Inflammatory macrophage treated with lipopolysaccharide for 1 hour (primary cell): ENCODE measurements at places on chromosomes 6 and 20.

DNA sequence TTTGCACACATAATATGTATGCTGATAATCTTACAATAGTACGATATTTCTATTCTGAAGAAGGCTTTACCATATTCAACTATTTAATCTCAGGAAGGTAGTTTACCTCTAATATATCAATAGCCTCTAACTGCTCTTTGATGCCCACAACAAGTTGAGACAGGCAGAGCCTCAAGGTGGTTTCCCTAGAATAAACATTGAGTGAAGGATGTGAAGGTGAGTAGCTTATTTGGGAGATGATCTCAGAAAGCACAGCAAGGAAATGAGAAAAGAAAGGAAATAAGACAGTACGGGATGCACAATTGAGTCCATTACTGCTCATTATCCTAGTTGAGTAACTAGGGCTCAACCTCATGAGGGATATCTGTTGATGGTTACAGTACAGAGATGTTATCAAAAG, 638.4 kb downstream of the MAFB start:
- no peak for DNase-seq

- DNase-seq: no peak
These were observed 21.7 kb downstream of the SEC63 start for GRCh38 chr6:107936162-107936909.

DNA sequence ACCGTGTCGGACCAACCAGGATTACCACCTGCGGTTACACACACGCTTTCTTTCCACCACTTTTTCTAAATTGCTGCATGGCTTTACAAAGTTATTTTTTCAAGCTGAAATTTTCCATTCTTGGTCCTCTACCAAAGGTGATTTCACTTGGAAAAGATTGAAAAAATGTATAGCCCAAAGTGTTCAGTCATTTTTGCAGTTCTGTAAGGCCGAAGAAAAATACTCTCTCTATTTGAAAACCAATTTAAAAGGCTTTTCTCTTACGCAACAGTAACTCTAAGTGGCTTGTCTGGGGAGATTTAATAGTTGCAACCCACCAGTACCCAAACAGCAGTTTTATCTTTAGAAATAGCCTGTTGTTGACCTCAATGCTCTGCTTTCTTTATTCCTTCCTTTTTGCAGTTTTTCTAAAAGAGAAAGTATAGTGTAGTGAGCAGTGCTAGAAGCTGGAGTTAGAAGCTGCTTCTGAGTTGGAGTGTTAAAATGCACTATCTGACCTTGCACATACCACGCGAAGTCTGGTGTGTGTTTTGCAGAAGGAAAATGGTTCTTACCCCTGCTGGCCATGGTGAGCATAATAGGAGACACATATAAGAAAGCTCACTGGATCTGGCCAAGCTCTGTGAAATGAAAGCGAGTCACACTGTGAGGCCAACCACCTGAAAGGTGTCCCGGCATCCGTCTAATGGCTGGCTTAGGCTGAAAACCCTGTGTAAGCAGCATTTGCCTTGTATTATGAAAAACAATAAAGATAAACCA, 271.6 kb upstream of the PRND start:
- DNase-seq: peak; percentile 9

- no peak for DNase-seq
These were observed 59.0 kb downstream of the RIN2 start for GRCh38 chr20:19817017-19817416.

DNA sequence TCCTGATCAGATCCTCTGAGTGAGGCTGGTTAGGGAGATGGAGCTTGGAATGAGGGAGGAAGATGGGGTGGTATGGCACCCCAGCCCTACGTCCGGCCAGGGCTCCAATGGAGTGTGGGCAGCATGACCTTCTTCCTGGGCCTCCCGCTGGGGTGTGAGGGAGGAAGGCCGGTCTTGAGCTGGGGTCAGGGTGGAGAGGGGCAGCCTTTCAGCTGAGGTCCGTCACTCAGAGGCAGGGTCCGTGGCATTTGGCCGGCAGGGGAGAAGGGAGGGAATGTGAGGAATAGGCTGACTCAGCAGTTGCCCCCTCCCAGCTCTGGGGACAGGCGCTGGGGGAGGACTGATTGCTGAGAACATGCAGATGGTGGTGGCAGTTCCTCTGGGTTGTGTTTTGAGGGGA, 25.5 kb upstream of the VEGFA start:
- DNase-seq: no peak

DNA sequence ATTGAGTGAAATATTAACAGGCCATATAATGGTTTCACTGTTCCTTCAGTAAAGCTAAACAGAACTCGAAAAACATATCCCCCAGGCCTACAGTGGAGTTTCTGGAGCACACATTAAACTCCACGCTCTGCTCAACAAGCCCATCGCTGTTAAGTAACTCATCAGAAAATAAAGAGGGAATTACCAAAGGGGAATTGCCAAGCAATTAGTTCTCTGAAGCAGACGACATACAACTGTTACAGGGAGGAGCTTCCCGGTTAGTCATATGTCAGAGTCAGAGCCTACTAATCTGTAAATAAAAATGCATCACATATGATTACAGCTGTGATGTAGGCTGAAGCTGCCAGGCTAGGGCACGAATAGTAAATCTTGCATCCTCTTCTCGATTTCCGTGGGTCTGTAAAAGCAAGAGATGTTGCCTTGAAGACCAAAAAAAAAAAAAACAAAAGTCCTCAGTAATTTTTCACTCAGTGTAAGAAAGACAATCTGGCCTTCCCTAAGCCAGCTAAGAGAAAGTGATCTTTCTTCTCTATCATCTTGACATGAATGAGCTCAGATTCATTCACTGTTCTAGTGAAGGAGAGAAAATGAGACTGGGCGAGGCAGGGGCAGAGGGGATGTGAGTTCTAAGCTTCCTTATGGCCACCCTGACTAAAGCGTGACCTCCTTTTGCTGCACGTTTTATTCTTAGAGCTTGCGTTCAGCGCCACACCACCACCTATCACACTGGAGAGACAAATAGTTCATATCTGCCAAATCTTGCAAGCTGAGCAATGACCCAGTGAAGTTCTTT, 13.8 kb downstream of the ATXN1 start:
- peak; percentile 92 for DNase-seq

- no peak for DNase-seq
These were observed 17.9 kb downstream of the HLA-G start for GRCh38 chr6:29845405-29846006.

GRCh38 chr6:149895833-149896271, 2.1 kb downstream of the RAET1E start:
- DNase-seq: no peak

- no peak for DNase-seq
These were observed 61.8 kb downstream of the LMBRD1 start for GRCh38 chr6:69735027-69735426.

DNA sequence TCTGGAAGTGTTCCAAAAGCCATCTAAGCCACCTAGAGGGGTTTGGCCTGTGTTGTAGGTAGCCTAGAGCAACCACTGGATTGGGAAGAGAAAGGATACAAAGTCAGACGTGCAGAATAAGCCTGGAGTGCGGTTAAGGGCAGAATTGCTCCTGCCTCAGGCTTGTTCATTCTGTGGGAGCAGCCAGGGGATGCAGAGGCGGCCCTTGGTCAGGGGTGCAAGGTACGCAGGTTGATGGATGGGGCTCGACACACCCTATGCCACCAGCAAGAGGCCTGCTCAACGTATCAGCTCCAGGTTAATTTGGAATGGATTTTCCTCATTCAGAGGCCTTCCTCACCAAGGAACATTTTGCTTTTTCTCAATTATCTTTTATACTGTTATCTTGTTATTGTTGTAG, 129.8 kb downstream of the SLC23A2 start:
- no peak for DNase-seq

GRCh38 chr6:70131528-70131927, 171.4 kb downstream of the COL9A1 start:
- DNase-seq: no peak

DNA sequence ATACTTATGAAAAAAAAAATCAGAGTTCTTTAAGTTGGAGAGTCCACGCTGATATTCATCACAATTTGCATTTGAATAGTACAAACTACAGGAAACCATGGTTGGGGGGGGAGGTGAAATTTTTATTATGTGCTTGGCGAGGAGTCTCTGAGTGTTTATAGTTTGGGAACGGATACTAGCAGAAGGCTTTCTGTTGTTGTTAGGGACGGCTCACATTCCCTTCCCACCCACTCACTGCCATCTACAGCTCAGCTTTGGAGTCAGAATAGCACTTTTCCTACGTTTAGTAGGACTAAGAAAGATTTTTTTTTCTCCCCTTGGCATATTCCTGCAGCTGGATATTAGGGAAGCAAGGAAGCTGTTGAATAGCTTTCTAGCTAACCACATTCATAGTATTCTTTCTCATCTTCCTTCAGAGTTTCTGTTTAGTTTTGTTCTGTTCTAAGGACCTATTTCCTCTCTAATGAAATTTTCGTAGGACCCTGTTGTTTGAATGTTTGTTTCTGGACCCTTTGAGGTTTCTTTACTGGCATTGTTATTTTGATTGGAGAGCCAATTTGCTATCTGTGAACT, 235.1 kb upstream of the ZNF217 start:
- peak; percentile 26 for DNase-seq

DNA sequence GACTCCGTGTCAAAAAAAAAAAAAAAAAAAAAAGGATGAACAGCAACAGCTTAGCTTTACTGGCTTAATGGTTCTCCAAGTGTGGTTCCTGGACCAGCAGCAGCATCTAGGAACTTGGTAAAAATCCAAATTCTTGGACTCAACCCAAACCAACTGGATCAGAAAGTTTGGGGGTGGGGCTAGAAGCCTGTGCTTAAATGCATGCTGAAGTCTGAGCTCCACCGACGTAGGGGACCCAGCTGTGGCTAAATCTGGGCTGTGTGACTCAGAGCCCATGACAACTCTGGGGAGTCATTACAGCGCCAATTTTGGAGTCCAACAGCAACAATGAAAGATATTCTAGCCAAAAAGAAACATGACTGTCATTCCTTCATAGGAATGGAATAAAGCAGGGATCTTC, 13.6 kb upstream of the CHD6 start:
- DNase-seq: no peak

DNA sequence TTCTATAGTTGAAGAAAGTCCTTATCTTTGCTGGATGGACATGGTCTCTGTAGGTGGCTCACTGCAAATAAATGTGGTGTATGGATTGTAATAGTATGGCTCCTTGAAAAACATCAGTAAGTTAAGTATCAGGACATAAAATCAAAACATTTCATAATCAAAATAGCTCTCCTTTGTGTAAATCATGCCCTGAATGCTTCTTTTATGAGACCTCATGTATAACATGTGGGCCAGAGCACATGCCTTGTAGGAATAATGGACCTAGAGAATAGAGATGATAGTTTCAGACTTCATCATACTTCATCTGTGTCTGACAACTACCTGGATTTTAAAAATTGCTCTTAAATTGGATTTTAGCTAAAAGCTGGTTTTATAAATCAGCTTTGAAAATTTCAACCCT, 159.9 kb downstream of the ASCC3 start:
- DNase-seq: no peak

DNA sequence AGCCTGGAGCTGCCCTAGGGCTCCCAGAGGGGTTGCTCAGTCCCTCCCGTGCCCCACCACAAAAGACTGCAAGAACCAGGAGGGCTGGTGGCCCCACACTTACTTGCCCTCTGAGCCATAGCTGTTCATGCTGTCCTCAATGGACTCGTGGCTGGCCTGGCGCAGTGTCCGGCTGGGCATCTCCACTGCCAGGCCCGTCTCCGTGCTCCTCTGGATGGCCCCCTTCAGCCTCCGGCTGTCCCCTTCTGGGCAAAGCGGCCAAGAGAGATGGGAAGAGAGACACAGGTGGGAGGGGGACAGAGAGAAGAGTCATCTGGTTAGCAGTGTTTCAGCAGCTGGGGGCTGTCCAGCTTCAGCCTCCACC, 25.5 kb downstream of the KCNK15 start:
- DNase-seq: no peak

GRCh38 chr20:59439243-59439642, 138.8 kb downstream of the EDN3 start:
- DNase-seq: no peak

- DNase-seq: no peak
These were observed 64.8 kb downstream of the GRIK2 start for GRCh38 chr6:101458336-101458735.

DNA sequence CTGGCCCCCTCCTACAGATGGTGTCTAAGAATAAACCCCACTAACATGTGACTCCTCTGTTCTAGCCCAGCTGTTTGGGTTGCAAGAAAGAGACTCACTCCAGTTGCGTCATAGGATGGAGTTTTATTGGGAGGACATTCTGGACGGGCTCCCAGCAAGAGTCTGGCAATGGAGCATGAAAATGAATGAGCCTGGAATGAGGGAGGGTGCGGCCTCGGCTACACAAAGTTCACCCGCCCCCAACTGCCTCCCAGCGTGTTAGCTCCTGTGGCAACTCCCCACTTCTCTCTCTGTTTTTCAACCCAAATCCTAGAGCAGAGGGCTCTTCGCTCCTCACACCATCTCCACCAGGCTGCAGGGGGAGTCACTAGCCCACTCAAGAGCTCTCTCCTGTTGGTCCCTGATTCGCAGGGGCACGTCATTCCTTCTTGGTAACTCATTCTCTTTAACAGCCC, 5.1 kb upstream of the ADAM33 start:
- no peak for DNase-seq

- peak; percentile 17 for DNase-seq
These were observed 17.8 kb upstream of the TCF21 start for GRCh38 chr6:133871131-133871530.

GRCh38 chr20:47334022-47334551, 22.4 kb downstream of the ZMYND8 start:
- DNase-seq: no peak

- no peak for DNase-seq
These were observed 17.6 kb downstream of the NTSR1 start for GRCh38 chr20:62726276-62726675.

- DNase-seq: no peak
These were observed 8.8 kb downstream of the FOXC1 start for GRCh38 chr6:1618311-1619097.

DNA sequence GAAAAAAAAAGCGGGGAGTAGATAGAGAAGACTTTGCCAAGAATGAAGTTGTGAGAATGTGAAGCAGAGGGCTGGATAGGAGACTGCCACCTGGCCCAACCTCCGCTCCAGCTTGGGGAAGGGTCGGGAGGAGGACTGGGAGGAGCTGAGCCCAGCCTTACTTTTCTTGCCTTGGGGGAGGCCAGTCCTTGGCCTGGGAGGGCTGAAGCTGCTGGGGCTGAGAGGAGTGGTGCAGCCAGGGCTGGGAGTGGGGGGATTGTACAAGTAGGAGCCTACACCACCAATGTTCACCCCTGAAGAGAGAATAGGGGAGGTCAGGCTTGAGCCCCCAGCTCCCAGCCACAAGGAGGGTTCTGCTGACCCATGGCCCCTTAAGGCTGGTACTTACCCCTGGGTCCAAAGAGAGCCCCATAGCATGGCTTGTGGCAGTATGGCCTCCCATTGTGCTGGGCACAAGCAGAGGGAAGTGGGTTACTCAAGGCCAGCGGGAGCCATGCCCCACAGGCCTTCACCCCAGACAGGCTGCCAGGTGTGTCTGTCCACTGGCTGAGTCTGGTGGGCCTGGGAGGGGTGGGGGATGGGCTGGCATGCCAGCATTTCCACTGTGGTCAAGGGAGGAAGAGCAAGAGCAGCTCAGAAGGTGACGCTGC, 1.1 kb downstream of the CRIP3 start:
- DNase-seq: no peak

- DNase-seq: no peak
These were observed 110.3 kb upstream of the BTBD3 start for GRCh38 chr20:11807054-11808048.

GRCh38 chr6:162849269-162849668, 121.5 kb downstream of the PACRG start:
- DNase-seq: no peak
